ENCODE measurements at places on chromosomes 13 and 19.

DNA sequence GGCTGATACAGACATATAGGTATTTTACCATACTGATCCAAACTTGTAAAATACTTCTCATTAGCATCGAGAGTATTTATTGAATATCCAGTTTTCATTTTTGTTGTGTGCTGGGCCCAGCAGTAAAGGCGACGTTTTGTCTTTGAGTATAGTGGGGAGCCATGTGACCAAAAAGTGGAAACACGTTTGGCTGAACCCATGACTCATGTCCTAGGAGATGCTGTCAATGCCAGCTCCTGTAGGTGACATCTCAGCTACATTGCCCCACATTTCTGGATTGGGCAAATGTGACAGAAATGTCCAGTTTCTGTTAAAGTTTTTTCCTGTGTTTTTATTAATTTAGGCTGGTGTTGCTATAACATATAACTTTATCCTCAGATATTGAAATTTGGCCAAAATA, 26.1 kb upstream of the GTF3A start:
- no peak for DNase-seq

GRCh38 chr13:45847554-45848224, 3.9 kb downstream of the SIAH3 start:
- DNase-seq, result peak; percentile 39

DNA sequence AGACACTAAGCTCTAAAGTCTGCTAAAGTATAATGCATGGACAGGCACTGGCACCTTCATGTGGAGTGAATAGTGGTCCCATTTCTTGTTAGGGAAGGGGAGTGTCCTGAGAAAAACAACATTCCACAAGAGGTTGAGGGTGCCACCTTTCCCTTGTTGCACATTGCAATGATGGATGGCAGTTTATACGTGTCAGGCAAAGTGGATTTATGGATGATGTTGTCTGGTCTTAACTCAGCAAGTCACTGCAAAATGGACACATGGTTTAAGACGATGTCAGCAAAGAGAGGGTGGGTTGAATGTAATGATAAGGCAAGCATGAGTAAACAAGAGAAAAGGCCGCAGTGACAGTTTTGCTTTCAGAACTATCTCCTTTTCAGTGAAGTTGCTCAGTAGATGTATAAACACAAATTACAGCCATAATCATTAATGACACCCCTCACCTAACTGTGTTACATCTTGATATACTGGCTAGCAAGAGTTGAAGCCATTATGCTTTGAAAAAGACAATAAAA, 19.6 kb upstream of the CBY2 start:
- DNase-seq, result no peak

GRCh38 chr19:4933528-4933927, 24.2 kb downstream of the UHRF1 start:
- DNase-seq, result no peak

- DNase-seq, result peak; percentile 16
Observed at GRCh38 chr13:73215823-73216222, 157.0 kb downstream of the KLF5 start.

GRCh38 chr13:40275636-40276035, 390.8 kb downstream of the FOXO1 start:
- no peak for DNase-seq

GRCh38 chr19:3458229-3459088, 21.9 kb downstream of the SMIM24 start:
- DNase-seq, result no peak

DNA sequence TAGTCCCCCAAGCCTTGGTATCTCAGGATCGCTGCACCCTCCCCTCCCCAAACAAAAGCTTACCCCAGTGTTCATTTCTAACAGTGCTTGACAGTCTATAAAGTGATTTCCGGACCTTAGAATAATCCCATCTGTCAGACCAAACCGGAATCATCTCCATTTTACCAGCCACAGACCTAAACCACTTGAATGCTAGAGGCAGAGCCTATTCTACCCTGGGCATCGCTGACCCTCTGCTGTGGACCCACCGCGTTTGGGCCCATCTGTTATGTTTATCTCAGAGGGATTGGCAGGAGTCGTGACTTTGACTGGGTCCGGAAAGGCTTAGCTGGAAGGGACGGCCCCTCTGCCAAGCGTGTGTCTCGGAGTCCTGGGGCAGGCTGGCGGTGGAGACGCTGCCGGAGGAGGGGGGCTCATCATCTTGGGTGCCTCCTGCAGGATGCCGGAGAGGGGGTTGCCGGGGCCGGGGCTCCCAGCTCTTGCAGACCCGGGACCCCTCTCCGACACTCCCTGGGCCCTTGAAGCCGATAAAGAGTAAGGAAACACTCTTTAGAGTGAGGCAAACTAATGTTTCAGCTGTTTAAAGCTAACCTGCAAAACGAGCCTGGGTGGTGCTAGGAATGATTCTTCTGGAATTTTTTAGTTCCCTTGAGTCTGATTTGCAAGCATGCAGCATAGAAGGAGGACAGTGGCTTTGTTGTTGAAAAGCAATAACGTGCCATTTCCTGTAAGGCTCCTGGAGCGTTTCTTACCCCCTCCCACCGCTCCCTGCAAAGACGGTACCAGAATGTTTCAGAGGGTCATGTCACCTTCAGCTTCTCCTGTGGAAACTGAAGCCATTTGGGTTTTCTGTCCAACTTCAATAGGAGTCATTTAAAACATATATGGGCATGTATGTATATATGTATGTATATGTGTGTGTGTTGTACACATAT, 1.3 kb downstream of the SLC25A42 start:
- DNase-seq, result no peak

GRCh38 chr13:31556376-31556775, 182.9 kb upstream of the RXFP2 start:
- DNase-seq, result no peak

DNA sequence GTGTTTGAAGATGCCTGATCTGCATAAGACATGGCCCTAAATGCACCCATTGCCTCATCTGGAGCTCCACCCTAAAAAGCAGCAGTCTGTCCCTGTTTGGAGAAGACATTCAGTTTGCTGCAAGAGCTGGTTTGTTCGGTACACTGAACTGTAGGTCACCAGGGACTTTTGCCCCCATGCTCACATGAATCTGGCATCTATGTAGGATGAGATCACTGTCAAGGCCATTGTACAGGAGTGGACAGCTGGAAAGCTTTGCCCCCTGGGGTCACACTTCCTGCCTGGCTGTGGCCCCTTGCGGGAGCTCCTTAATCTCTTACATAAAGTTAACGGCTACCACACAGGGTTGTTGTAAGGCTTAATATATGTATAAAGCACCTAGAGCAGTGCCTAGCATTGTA, 73.0 kb downstream of the IPO5 start:
- no peak for DNase-seq

GRCh38 chr13:74040200-74040599, 94.0 kb downstream of the KLF12 start:
- DNase-seq, result no peak

DNA sequence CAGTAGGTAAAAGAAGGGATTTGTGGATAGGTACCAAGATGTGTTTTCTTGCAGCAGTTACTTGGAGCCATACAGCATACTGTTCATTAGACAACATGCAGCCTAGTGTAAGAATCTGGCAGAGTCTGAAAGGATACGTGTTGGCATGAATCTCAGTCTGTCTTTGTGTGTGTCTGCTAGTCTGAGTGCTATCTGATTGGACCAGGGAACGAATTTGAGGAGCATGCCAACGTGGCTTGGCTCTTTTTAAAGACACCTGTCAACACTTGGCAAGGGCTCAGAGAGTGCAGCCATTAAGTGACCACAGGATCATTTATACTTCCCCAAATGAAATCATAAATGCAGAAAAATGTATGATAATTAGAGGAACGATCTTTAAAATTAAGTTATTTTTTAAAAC, 27.6 kb upstream of the ATXN8OS start:
- no peak for DNase-seq

GRCh38 chr13:99078017-99078771, 100.3 kb upstream of the DOCK9 start:
- no peak for DNase-seq

- peak; percentile 36 for DNase-seq
Observed at GRCh38 chr13:107867701-107868661, 347.4 kb downstream of the LIG4 start.

DNA sequence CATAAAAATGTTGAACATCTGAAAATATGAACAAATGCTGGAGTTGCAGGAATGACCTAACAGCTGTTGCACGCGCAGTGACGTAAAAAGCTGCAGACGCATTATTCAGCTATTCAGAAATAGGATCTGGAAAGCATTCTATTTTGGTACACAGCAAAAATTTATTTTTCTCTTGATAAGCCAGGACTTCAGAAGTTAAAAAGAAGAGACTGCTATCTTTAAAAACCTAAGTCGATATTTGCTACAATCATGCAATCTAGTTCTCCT, 36.9 kb upstream of the STARD13 start:
- DNase-seq, result peak; percentile 64

DNA sequence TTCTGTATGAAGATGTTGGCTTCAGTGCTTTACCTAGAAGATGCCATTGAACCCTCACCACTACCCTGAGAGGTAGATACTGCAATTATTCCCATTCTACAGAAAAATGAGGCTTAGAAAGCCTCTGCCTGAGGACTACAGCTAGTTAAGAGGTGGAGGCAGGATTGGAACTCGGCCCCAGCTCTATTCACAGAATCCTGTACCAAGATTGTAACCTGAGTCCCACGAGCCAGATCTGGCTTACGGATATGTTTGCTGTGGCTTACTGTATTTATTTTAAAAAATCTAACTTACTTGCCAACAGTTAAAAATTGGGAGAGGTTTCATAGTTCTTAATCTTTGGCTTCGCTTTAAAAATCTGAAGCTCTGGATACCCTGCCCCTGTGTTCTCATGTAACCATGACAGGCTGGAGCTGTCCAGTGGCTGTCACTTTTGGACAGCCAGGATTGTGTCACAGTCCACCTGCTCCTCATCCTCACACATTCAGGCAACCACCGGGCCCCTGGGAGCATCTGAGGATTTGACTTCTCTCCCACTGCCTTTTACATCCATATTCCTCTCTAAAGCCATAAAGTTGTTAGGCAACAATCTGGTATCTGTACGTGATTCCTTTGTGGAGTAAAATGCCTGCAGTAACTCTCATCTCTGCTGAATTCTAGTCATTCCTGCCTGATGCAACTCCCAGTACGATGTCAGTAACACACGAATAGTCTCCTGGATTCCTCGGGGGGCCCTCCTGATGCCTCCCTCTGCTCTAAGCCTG, 160.8 kb upstream of the SERP2 start:
- DNase-seq, result no peak

- DNase-seq, result no peak
Observed at GRCh38 chr13:49042476-49042875, 66.8 kb downstream of the FNDC3A start.

DNA sequence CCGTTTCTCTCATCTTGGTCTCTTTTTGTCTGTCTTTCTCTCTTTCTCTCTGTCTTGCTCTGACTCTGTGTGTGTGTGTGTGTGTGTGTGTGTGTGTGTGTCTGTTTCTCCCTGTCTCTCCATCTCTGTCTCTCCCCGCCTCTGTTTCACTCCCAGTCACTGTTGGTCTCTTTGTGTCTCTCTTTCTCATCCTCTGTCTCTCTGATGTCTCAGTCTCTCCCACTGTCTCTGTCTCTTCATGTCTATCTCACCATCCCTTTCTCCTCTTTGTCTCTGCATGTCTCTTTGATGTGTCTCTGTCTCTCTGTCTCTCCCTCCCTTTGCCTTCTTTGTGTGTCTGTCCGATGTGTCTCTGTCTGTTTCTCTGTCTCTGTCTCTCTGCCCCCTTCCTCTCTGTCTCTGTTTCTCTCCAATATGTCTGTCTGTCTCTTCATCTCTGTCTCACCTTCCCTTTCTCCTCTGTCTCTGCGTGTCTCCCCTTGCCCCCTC, 2.5 kb downstream of the NFIC start:
- no peak for DNase-seq

- DNase-seq, result no peak
Observed at GRCh38 chr13:86581706-86582105, 782.5 kb upstream of the SLITRK6 start.

- no peak for DNase-seq
Observed at GRCh38 chr13:67090856-67091255, 139.3 kb downstream of the PCDH9 start.

DNA sequence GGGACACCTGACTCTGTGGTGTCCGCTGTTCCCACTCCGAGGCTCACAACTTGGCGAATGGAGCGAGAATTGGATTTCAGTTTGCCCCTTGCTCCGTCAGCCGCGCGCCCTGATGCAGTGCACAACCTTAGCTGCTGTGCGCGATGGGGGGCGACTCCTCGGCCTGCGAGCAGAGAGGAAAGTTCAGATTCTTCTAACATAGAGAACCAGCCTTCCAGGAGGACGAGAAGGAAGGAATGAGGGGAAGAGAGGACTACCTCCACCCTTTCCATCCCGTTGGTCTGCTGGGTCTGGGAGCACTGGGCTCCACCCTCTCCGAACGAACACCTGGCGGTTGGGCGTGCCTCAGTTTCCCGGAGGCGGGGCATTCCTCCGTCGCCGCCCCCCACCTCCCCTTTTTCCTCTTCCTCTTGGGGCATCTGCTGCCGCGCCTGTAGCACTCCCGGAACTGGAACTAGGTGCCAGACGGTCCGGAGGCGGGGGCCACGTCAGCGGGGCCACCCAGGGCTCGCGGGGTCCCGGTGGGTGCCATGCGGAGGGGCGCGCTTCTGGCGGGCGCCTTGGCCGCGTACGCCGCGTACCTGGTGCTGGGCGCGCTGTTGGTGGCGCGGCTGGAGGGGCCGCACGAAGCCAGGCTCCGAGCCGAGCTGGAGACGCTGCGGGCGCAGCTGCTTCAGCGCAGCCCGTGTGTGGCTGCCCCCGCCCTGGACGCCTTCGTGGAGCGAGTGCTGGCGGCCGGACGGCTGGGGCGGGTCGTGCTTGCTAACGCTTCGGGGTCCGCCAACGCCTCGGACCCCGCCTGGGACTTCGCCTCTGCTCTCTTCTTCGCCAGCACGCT, at the start of gene KCNK6:
Gene KCNK6, plus strand, starts transcription at position 425 of the 838 bp plus-strand sequence. Its CDS starts 106 bp downstream, at position 531.
- DNase-seq, result peak; percentile 51

GRCh38 chr19:49328741-49329140, 3.8 kb upstream of the SLC6A16 start:
- DNase-seq, result no peak

GRCh38 chr13:72781451-72782439, at the start of the genes DIS3 and PIBF1:
TSS of gene DIS3 (minus strand) at chr13:72781900. CDS start at chr13:72781832, 68 bp downstream.
TSS of gene PIBF1 (plus strand) at chr13:72782133. CDS start at chr13:72783470, 1,337 bp downstream.
- peak; percentile 98 for DNase-seq

GRCh38 chr13:66218583-66218982, 1011.6 kb downstream of the PCDH9 start:
- no peak for DNase-seq
